ENCODE measurements at places on chromosomes 1 and 21.

GRCh38 chr1:119141660-119142059 is 1.2 kb upstream of the WARS2 start:
- H3K4me1 ChIP-seq: peaks cover 21% of the 10 kb centered on the region
- no peak overlapping the region for H3K4me3 ChIP-seq
- no peaks in the 10 kb centered on the region for H3K36me3 ChIP-seq

GRCh38 chr1:215599418-215600074 is 32.4 kb downstream of the KCTD3 start:
- H3K4me1 ChIP-seq: peaks cover 18% of the 10 kb centered on the region
- DNase-seq: no peak
- H3K4me3 ChIP-seq: no peak overlapping the region

DNA sequence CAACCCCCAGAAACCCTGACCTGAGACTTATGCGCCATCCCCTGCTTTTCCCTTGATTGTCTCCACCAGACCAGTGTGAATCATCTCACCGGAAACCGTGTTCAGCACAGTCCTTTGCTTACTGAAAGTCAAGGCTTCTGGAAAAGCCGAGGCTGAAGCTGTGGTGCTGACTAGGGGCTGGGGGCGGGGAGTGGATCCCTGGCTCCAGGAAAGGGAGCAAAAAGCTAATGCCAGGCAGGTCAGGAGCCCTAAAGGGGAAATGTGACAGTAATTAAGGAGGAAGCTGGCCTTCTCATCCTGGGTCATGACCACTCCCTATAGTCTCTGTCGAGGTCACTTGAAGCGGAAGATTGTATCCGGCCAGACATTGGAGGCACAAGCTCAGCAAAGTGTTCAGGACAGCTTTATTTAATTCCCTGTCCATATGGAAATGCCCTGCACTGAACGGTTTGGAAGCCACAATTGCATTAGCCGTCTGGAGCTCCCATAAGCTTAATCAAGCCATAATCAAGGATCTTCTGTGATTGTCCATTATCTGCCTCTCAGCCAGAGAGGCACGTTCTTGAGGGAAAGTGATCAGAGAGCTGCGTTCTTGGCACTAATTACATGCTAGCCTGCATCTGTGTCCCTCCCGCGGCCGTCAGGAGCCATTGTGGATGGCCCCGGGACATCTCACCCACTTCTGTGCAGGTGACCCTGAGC is 403.6 kb downstream of the RRAGC start:
- DNase-seq: no peak
- no peaks in the 10 kb centered on the region for H3K36me3 ChIP-seq
- no peaks in the 10 kb centered on the region for H3K4me1 ChIP-seq
- H3K27me3 ChIP-seq: no peaks in the 10 kb centered on the region
- H3K27ac ChIP-seq: no peak overlapping the region

GRCh38 chr1:156896490-156897033 is 3.0 kb downstream of the PEAR1 start:
- DNase-seq: peak; percentile 34
- H3K4me3 ChIP-seq: no peak overlapping the region
- no peaks in the 10 kb centered on the region for H3K36me3 ChIP-seq
- H3K4me1 ChIP-seq: peaks cover 12% of the 10 kb centered on the region

- H3K4me3 ChIP-seq: no peak overlapping the region
- DNase-seq: peak; percentile 86
- H3K27me3 ChIP-seq: no peaks in the 10 kb centered on the region
- peaks cover 26% of the 10 kb centered on the region for H3K4me1 ChIP-seq
- H3K36me3 ChIP-seq: no peaks in the 10 kb centered on the region
Observed at GRCh38 chr1:180173952-180174351, 19.3 kb downstream of the QSOX1 start.

GRCh38 chr1:181704546-181704945 is 221.2 kb downstream of the CACNA1E start:
- no peak overlapping the region for H3K4me3 ChIP-seq
- H3K27ac ChIP-seq: no peak overlapping the region
- no peaks in the 10 kb centered on the region for H3K27me3 ChIP-seq
- no peak for DNase-seq
- no peaks in the 10 kb centered on the region for H3K4me1 ChIP-seq
- no peaks in the 10 kb centered on the region for H3K36me3 ChIP-seq

GRCh38 chr1:65772607-65773006 is 20.1 kb upstream of the PDE4B start:
- H3K36me3 ChIP-seq: no peaks in the 10 kb centered on the region
- no peaks in the 10 kb centered on the region for H3K4me1 ChIP-seq
- DNase-seq: no peak
- no peak overlapping the region for H3K27ac ChIP-seq

GRCh38 chr1:1144122-1144842 is 28.4 kb upstream of the C1orf159 start:
- no peak overlapping the region for H3K27ac ChIP-seq
- no peaks in the 10 kb centered on the region for H3K4me1 ChIP-seq
- no peaks in the 10 kb centered on the region for H3K36me3 ChIP-seq

DNA sequence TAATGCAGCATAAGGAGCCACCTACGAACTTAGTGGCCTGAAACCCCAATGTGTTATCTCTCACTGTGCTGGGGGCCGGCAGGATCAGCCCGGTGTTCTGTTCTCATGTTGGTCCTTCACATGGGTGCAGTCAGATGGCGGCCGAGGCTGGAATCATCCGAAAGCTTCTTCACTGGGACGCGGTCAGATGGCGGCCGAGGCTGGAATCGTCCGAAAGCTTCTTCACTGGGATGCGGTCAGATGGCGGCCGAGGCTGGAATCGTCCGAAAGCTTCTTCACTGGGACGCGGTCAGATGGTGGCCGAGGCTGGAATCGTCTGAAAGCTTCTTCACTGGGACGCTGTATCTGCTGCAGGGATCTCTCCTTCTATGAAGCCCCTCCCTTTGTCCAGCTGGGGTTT is 12.6 kb upstream of the PCBP3 start:
- no peak overlapping the region for H3K4me3 ChIP-seq
- no peak overlapping the region for H3K27ac ChIP-seq
- no peaks in the 10 kb centered on the region for H3K27me3 ChIP-seq
- H3K36me3 ChIP-seq: no peaks in the 10 kb centered on the region
- no peaks in the 10 kb centered on the region for H3K4me1 ChIP-seq

DNA sequence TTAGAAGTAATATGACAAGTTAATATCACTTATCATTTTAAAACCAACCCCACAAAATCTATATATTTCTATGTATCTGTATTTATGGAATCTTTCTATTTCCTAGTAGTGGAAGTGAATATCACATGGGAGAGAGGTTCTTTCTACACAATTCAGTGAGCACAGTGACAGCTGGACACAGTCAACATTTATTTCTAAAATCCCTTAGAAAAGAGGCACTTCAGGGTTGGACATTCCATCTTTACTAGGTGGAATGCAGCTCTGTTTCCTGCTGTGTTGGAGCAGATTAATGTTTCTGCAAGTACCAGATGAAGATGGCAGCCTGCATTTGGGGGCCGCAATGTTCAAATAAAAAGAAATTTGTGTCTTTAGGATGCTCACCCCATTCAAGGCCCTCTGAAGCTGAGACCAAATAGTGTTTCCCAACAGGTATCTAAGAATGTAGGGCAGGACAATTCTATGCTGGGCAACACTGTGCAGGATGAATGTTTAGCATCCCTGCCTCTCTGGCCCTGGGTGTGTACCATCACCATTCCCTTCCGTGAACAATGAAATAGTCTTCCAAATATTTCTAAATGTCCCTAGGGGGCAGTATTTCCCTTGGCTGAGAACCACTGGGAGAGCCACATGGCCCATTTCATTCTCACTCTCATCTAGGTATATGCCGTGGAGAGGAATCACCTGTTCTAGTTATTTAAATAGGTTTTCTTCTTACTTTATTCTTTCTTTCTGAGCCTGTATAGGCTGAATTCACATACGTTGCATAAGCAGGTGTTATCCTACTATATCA is 394.8 kb downstream of the PRDM2 start:
- no peaks in the 10 kb centered on the region for H3K36me3 ChIP-seq
- no peak for DNase-seq

GRCh38 chr1:226677027-226678020 is 61.8 kb downstream of the ITPKB start:
- peak overlapping the region; percentile 44 for H3K27ac ChIP-seq
- no peak overlapping the region for H3K4me3 ChIP-seq
- H3K36me3 ChIP-seq: no peaks in the 10 kb centered on the region

GRCh38 chr1:111253876-111254275 is 26.4 kb downstream of the CHI3L2 start:
- H3K36me3 ChIP-seq: no peaks in the 10 kb centered on the region
- no peak overlapping the region for H3K4me3 ChIP-seq

- no peaks in the 10 kb centered on the region for H3K36me3 ChIP-seq
- H3K4me1 ChIP-seq: peaks cover 22% of the 10 kb centered on the region
- peak overlapping the region; percentile 6 for H3K27ac ChIP-seq
- no peaks in the 10 kb centered on the region for H3K27me3 ChIP-seq
Observed at GRCh38 chr1:42177541-42177981, 13.0 kb upstream of the GUCA2A start.

DNA sequence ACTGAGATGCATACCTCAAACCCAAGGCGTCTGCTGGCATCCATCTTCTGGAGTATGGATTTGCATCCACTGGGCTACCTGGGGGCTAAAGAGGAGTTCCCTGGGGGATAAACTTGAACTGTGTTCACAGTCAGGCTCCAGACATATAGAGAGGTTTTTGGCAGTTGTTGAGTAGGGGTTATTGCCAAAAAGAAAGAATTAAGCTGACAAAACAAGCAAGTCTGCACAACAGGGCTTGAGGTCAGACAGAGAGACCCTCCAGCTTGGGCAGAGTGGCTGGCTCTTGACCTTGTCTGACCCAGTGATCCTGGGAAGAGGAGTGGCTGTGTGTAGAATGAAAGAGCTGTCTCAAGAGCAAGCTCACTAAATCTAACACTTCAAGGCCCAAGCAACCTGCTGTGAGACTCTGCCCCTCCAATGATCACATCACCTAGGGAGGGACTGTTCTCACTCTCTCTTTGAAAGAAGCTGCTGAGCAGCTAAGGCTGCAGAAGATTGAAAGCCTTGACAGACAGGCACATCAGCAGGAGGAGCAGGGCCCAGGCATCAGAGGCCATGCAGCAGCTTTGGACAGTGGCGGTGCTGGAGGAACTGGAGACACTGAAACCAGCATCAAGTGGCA is 61.5 kb downstream of the SYT2 start:
- H3K4me3 ChIP-seq: no peak overlapping the region
- no peaks in the 10 kb centered on the region for H3K27me3 ChIP-seq
- DNase-seq: no peak
- no peaks in the 10 kb centered on the region for H3K36me3 ChIP-seq

DNA sequence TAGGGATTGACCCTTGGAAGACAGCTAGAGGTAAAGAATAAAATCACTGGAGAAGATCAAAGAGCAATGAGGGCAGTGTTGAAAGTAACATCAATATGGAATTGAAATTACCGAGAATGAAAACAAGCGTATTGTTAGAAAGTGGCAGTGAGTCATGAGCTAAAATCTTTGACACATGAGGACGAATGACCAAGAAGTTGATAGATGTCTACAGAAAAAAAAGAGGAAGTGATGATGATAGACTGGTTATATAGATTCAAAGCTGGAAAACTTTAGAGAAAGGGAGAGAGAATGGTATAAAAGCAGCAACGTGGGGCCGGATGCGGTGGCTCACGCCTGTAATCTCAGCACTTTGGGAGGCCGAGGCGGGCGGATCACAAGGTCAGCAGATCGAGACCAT is 12.5 kb upstream of the DNM3 start:
- no peak for DNase-seq
- H3K27me3 ChIP-seq: no peaks in the 10 kb centered on the region

- H3K27ac ChIP-seq: no peak overlapping the region
- no peak overlapping the region for H3K4me3 ChIP-seq
- H3K4me1 ChIP-seq: peaks cover 11% of the 10 kb centered on the region
- no peaks in the 10 kb centered on the region for H3K27me3 ChIP-seq
- DNase-seq: no peak
- H3K36me3 ChIP-seq: no peaks in the 10 kb centered on the region
Observed at GRCh38 chr1:24109686-24110475, 2.1 kb downstream of the MYOM3 start.

DNA sequence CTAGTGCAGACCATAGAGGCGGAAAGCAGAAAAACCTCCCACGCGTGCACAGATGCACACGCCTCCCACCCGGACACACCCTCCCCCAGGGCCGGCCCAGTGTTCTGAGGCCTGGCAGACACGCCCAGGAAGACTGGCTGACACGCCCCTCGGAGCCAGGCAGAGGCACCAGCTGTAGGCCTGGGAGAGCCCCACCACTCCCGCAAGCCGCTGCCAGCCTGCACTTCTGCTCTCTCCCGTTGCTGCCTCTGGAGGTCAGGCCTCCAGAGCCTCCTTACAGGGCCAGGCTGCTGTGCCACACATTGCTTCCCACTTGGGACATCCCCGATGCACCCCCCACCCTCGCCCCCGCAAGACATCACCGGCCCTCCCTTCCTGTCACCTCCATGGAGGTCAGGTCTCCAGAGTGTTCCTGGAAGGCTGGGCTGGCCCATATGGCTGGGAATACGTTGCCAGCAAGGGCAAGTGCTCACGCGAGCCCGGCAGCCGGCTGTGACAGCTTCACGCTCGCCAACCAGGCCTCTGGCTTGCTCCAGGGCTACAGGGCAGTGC is 40.4 kb downstream of the CASZ1 start:
- H3K4me1 ChIP-seq: peaks cover 2% of the 10 kb centered on the region
- no peak overlapping the region for H3K4me3 ChIP-seq
- H3K27ac ChIP-seq: no peak overlapping the region
- DNase-seq: no peak

- no peak overlapping the region for H3K4me3 ChIP-seq
- H3K27me3 ChIP-seq: no peaks in the 10 kb centered on the region
- no peaks in the 10 kb centered on the region for H3K36me3 ChIP-seq
- no peak overlapping the region for H3K27ac ChIP-seq
- no peak for DNase-seq
Observed at GRCh38 chr1:157495285-157495684, 57.0 kb downstream of the FCRL5 start.

- DNase-seq: no peak
- H3K4me3 ChIP-seq: no peak overlapping the region
- no peak overlapping the region for H3K27ac ChIP-seq
Observed at GRCh38 chr1:221440658-221441057, 301.2 kb downstream of the DUSP10 start.

- DNase-seq: no peak
- H3K36me3 ChIP-seq: no peaks in the 10 kb centered on the region
- no peaks in the 10 kb centered on the region for H3K4me1 ChIP-seq
- no peak overlapping the region for H3K4me3 ChIP-seq
- no peak overlapping the region for H3K27ac ChIP-seq
- no peaks in the 10 kb centered on the region for H3K27me3 ChIP-seq
Observed at GRCh38 chr21:37276377-37276776, 9.2 kb upstream of the VPS26C start.

GRCh38 chr1:44089371-44090048 is 29.1 kb upstream of the KLF17 start:
- H3K4me1 ChIP-seq: no peaks in the 10 kb centered on the region
- no peaks in the 10 kb centered on the region for H3K36me3 ChIP-seq
- no peaks in the 10 kb centered on the region for H3K27me3 ChIP-seq

GRCh38 chr1:206713070-206713469 is 28.4 kb downstream of the MAPKAPK2 start:
- H3K36me3 ChIP-seq: no peaks in the 10 kb centered on the region
- H3K4me1 ChIP-seq: peaks cover 88% of the 10 kb centered on the region
- no peak for DNase-seq
- H3K27me3 ChIP-seq: no peaks in the 10 kb centered on the region
- no peak overlapping the region for H3K4me3 ChIP-seq

- H3K27me3 ChIP-seq: no peaks in the 10 kb centered on the region
- no peaks in the 10 kb centered on the region for H3K36me3 ChIP-seq
- peak; percentile 29 for DNase-seq
- no peak overlapping the region for H3K27ac ChIP-seq
- H3K4me1 ChIP-seq: peaks cover 7% of the 10 kb centered on the region
Observed at GRCh38 chr1:23718482-23718881, 24.8 kb upstream of the ELOA start.
